ENCODE measurements at places on chromosomes 3 and 15. TPM values are rescaled to one million over a fixed set of nuclear protein-coding genes. Genes with fewer than 3 reads are reported as not detected.

CGNL1 gene
- total RNA-seq = 2.5 TPM

CD200R1 gene
- not detected for total RNA-seq

PPM1M gene
- 8.9 TPM for total RNA-seq

MEGF11 gene
- 3.7 TPM for total RNA-seq

POLQ gene
- total RNA-seq = 9.2 TPM

UBAP1L gene
- total RNA-seq = 0.07 TPM

CKMT1A gene
- total RNA-seq = 8.1 TPM

CCDC50 gene
- total RNA-seq = 134 TPM

SNTN gene
- total RNA-seq = not detected

B3GNT5 gene
- 23.0 TPM for total RNA-seq

RTF1 gene
- total RNA-seq = 22.1 TPM

DIS3L gene
- 15.9 TPM for total RNA-seq

MUSTN1 gene
- total RNA-seq = not detected

CFAP20DC gene
- total RNA-seq = 4.9 TPM

HGD gene
- total RNA-seq = 5.9 TPM

NME9 gene
- 0.43 TPM for total RNA-seq

SGO1 gene
- total RNA-seq = 10.3 TPM

NPAP1 gene
- total RNA-seq = 0.07 TPM

SCAPER gene
- total RNA-seq = 5.4 TPM

CFAP92 gene
- not detected for total RNA-seq

COLQ gene
- total RNA-seq = 0.14 TPM

CFAP44 gene
- total RNA-seq = 2.1 TPM

MAGEF1 gene
- 36.2 TPM for total RNA-seq

EPHA6 gene
- total RNA-seq = 0.46 TPM

CCR9 gene
- 0.17 TPM for total RNA-seq

MME gene
- 61.6 TPM for total RNA-seq

CCDC13 gene
- 0.65 TPM for total RNA-seq

SCN11A gene
- total RNA-seq = not detected

GPR15 gene
- total RNA-seq = not detected

ACSBG1 gene
- total RNA-seq = 0.07 TPM

GOLGA6B gene
- total RNA-seq = not detected

SSUH2 gene
- total RNA-seq = 0.07 TPM

CDC25A gene
- 30.8 TPM for total RNA-seq

SV2B gene
- total RNA-seq = not detected

CCDC54 gene
- total RNA-seq = not detected

Measured in epithelial cell of proximal tubule (primary cell).